ENCODE measurements at places on chromosomes 13 and 19. TPM values are rescaled to one million over a fixed set of nuclear protein-coding genes. Genes with fewer than 3 reads are reported as not detected.

DNA sequence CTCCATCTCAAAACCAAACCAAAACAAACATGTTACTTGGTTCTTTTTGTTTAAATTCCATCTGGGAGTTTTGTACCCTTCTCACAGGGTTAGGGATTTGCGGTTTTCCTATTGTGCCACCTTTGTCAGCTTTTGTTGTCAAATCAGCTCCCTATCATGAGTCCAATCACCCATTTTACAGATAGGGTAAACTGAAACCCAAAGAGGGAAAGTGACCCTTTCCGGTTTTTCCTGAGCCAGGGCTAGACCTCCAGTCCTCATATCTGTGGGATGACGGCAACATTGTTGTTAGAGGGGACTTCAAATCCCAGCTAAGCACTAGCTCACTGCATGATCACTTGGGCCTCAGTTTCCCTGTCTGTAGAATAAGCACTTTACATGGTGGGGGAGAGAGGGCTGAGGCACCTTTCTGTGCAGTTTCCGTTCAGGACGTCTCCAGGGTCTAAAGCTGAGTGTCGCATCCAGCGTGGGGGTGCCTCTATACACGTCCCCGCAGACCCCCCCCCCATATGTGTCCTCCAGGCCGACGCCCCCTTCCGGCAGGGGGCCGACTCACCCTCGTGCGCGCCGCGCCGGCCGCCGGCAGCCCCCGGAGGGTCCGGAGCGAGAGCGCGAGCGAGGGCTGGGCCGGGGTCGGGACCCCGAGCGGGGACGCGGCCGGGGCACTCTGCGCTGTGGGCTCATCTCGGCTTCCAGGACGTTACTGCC, 3.9 kb downstream of the CCDC194 start:
- no peak for DNase-seq

DNA sequence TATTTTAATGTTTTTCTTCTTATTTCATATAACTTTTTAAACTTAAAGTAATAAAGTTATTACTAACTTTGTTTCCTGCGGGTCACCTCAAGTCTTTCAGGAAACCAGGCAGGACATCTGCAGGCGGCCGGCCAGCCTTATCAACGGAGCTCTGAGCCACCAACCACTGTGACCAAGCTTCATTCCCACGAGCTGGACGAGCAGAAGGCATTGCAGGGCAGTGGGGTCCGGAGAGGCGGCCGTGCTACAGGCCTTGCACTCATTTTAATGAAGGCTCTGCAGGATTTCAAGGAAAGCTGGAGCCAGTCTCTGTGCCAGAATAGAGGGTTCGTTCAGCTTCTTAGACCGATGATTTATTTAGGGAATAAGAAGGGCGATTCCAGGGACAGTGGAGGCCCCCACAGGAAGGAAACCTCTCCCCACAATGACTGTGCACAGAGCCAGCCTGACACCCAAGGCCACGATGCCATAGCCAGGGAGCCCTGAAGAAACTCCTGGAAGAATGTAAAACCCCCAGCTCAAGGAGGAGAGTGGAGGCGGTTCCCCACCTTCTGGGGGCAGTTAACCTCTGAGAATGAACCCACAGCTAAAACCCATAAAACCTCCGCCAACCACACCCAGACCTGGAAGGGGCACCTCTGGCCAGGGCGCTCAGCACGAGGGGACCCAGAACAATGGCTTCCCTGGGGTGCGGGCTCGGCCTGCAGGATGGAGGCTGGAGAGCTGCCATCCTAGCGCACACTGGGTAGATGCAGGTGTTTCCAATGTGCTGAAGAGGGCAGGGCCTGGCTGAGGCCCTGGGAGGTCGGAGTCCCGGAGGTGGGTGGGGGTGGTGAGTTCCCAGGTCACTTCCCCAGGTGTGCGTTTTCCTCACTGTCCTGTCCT, 75.0 kb downstream of the RASA3 start:
- no peak for DNase-seq

- no peak for DNase-seq
Observed at GRCh38 chr13:37752146-37752545, 117.4 kb downstream of the TRPC4 start.

DNA sequence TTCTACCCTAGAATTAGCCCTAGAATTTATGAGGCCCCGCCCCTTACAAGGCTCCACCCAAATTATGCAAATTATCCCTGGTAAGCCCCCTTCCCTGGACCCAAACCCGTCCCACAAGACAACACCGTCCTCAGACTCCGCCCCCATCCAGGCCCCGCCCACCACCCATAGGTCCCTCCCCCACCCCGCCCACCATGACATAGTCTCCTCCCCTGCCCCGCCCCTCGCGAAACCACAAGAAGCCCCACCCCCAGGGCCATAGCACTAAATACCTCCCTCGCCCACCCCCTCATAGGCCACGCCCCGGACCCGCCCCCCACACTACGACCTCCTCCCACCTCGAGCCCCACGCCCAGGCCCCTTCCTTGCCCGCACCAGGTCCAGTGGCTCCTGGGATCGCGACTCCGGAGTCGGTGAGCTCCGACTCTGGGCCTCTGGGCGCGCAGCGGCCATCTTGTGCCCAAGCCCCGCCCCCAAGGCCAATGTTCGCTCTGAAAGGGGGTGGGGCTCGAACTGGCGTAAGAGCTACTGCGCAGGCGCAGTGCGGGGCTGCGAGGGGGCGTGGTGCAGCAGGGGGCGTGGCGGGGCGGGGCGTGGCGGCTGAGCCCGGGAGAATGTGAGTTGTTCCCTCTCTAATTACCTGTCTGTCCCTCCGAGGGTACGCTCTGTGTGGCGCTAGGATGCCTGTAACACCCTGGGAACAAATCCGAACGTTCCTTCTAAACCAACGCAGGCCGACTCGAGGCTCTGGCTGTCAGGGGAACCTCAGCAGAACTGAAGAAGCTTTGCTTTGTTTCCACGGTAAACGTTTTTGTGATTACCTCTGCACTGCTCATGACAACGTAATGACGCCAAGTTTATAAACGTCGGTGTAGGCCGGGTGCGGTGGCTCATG, at the start of gene ZNF784:
TSS of gene ZNF784 (minus strand) at position 458 of the 895 bp plus-strand sequence. CDS start at position 453, 5 bp downstream.
- DNase-seq, result peak; percentile 64

- DNase-seq, result no peak
Observed at GRCh38 chr13:101529422-101529821, 76.9 kb downstream of the ITGBL1 start.

GRCh38 chr13:44748439-44748838, 172.3 kb upstream of the TSC22D1 start:
- DNase-seq, result no peak

DNA sequence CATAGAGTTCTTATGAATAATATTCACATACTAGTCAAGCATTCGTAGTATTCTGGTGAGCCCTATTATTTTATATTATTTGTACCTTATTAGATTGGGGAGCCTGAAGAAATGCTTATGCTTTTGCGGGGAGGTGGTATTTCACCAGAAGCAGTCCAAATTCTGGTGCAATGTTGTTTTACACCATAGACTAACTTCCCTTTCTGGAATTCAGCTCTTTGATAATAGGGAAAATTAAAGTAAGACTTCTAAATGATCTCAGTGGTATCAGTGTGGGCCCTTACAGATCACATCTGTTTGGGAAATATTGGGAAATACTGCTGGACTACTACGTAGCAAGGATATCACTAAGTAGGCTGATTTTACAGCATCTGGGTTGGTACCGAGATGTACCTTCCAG, 34.2 kb downstream of the KCTD12 start:
- DNase-seq, result no peak

GRCh38 chr19:17482877-17483604, 12.7 kb downstream of the SLC27A1 start:
- no peak for DNase-seq

DNA sequence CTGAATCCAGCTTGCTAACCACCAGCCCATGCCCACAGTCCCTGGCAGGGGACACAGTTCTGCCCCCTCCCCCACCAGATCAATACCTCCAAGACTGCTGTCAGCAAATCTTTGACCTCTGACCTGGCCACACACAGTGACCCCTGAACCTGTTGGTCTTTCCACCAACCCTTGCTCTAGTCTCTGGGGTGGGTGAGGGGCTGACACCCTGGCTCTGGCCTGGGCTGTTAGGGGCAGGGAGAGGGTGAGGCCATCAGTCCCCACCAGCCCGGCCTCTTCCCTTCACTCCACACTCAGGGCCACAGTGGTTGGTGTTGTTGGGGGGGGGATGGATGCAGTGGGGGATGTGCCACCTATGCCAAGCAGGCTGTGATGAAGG, 21.8 kb upstream of the SLC7A10 start:
- DNase-seq, result no peak

- DNase-seq, result no peak
Observed at GRCh38 chr19:15137777-15138176, 30.6 kb downstream of the SYDE1 start.

DNA sequence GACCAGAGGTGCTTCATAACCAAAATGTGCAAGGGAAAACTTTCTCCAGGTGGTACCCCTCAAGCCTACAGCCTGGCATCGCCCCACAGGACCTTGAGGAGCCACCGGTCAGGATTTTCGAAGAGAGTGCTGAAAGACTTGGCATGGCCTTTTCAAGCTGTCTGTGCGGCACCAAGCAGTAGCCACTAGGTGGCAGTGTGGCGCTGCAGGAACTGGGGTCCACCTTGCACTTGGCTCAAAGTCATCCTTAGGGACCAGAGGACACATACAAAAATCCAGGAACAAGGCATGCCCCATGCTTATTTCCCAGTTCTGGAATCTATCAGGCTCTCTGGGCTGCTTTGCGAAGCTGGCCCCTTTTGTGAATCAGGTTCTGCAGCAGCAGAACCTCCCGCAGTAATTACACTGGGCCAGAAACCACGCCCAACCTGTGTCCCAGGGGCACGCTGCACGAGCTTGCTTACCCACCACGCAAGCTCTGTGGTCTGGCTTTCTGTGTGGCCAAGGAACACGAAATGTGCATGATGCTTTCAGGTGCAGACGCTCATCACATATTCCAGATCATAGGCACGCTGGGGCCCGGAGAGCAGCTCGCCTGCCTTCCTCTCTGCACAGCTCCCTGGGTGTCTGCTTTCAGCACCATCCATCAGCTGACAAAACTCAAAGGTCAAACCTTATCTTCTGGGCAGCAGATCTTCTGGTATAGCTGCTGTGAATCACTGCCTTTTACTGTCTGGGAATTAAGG, 87.2 kb downstream of the SLC7A1 start:
- DNase-seq, result peak; percentile 48

- no peak for DNase-seq
Observed at GRCh38 chr19:6654347-6655310, 15.3 kb downstream of the TNFSF14 start.

DNA sequence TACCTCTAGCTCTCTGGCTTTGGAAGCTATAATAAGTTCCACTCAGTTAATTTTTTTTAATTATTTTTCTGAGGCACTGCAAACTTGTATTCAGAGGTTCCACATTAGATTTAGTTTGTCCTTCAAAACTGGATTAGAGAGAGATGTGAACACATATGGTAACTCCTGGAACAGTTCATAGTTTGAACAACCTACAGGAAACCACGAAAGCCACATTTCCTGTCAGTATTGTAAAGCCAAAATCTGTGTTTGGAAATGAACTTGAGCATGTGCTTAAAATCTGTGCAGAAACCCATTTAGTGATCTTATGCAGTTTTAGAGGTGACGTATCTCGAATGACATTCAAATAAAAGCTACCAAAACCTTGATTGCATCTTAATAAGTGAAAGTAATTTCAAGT, 1952.0 kb downstream of the OLFM4 start:
- no peak for DNase-seq

- no peak for DNase-seq
Observed at GRCh38 chr13:66693656-66694055, 536.5 kb downstream of the PCDH9 start.

GRCh38 chr13:74883834-74884233, 598.1 kb downstream of the TBC1D4 start:
- no peak for DNase-seq

DNA sequence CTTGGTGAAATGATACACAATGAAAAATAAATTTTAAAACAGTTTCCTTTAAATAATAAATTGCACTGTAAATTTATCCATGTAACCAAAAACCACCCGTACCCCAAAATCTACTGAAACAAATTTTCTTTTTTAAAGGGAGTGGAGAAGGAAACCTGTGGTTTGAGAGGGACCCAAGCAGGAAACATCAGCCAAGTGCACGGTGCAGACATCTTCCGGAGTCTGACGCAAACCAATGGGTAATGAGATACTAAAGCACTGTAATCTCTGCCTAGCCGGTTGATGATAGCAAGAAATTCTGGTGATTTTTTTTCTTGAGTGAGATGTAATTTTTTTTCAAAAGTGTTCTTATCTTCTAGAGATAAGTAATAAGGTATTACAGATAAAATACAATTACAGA, 115.4 kb downstream of the ABCC4 start:
- no peak for DNase-seq

- no peak for DNase-seq
Observed at GRCh38 chr19:54275951-54276350, 5.0 kb downstream of the LILRB2 start.

GRCh38 chr19:21322528-21322927, 6.7 kb downstream of the ZNF708 start:
- DNase-seq, result no peak

GRCh38 chr13:94143624-94144350, 335.7 kb downstream of the DCT start:
- no peak for DNase-seq

GRCh38 chr19:13012690-13013608, 17.7 kb downstream of the NFIX start:
- no peak for DNase-seq

DNA sequence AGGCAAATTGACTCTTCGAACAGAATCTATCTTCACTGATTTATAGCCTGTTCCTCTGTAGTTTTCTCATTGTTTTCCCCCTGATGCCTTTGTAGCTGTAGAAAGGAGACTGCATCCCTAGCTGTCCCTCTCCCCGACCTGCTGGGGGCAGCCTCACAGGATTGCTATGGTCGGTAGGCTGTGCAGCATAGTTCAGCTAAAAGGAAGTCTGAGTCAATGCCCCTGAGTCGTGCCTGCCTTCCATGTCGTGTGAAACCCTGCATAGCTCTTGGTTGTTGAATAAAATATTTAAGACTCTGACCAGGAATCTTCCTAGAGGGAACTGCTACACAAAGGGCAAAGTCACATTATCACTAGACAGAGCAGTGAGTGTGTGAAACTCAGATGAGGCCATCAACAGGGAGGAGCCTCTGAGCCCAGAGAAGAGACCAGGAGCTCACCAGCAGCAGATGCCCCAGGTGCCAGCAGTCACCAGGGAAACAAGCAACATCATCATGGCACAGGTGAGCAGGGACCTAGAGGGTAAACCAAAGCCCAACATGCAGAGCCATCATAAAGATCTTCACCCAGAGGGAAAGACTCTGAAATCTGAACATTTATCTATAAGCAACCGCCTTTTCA, 108.4 kb upstream of the NBEA start:
- no peak for DNase-seq

GRCh38 chr19:2282862-2283237, 875 bp upstream of the PEAK3 start:
- no peak for DNase-seq

- no peak for DNase-seq
Observed at GRCh38 chr19:2816641-2817040, 3.0 kb upstream of the ZNF554 start.

- DNase-seq, result no peak
Observed at GRCh38 chr13:60343978-60344377, 53.0 kb upstream of the TDRD3 start.

- DNase-seq, result no peak
Observed at GRCh38 chr19:52946322-52947310, 16.1 kb downstream of the ZNF816 start.

GRCh38 chr19:21593502-21593901, 88.1 kb downstream of the ZNF429 start:
- DNase-seq, result no peak

The STOML3 gene
- total RNA-seq, result not detected

The RASGRP4 gene
- total RNA-seq, result not detected

The CBLC gene
- 0.07 TPM for total RNA-seq

The FXYD7 gene
- total RNA-seq, result not detected

The KIR3DL1 gene
- not detected for total RNA-seq

The IGFL2 gene
- total RNA-seq, result not detected

The FBXO27 gene
- total RNA-seq, result 1.5 TPM

The KIR2DL1 gene
- not detected for total RNA-seq

The ADAMTSL5 gene
- 0.07 TPM for total RNA-seq

The PEG3 gene
- 0.79 TPM for total RNA-seq

Data from pulmonary artery endothelial cell (primary cell).